ENCODE measurements at places on chromosomes 3 and 15.

GRCh38 chr3:124597273-124597672 lies 133.0 kb upstream of the UMPS start:
- DNase-seq = no peak

DNA sequence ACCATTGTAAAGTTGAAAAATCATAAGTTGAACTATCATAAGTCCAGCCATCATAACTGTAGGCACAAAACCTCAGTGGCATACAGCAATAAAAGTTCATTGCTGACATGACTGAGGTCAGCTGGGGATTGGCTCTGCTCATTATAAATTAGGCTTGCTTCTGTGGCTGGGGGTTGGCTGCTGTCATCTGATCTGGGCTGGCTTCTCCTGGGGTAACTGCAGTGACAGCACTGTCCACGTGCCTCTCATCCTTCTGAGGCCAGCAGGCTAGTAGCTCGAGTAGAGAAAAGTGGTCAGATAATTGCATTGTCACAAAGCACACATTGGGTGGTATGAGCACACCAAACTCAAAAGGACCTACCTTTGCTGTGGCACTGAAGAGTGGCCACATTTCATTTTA lies 31.3 kb downstream of the CMTM7 start:
- no peak for DNase-seq

DNA sequence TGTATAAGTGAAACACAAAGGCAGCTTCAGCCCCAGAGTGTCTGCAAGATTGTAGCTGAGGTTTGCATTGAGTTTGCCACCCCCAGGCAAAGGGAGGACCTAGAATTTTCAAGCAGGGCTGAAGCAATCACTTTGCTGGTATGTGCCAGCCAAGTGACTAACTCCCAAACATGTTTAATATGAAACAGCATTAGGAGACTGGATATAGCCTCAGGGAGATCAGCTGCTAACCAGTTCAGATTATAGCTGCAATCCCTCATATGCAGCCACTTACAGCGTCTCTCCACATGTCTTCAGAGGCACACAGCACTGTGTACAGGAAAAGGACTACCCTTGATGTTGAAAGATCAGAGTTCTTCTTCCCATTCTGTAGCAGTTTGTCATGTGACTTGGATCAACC lies 38.4 kb upstream of the PPP2R3A start:
- DNase-seq = no peak

GRCh38 chr3:40617084-40617483 lies 92.3 kb downstream of the ZNF621 start:
- DNase-seq = no peak

DNA sequence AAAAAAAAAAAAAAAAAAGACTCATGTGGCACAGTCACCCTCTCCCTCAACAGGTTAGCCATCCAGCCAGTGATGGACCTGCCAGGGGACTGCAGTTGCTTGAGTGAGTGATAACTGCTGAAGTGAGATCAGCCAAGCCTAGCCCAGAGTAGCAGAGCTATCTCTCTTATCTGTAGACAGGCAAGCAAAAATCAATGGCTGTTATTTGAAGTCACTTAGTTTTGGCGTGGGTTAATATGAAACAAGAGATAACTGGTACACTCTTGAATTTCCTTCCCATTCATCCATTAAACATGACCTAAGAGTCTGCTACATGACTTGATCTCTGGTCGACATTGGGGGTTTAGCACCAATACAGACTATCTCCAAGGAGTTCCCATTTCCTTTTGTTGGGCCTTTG lies 51.2 kb upstream of the TNIK start:
- DNase-seq = no peak

DNA sequence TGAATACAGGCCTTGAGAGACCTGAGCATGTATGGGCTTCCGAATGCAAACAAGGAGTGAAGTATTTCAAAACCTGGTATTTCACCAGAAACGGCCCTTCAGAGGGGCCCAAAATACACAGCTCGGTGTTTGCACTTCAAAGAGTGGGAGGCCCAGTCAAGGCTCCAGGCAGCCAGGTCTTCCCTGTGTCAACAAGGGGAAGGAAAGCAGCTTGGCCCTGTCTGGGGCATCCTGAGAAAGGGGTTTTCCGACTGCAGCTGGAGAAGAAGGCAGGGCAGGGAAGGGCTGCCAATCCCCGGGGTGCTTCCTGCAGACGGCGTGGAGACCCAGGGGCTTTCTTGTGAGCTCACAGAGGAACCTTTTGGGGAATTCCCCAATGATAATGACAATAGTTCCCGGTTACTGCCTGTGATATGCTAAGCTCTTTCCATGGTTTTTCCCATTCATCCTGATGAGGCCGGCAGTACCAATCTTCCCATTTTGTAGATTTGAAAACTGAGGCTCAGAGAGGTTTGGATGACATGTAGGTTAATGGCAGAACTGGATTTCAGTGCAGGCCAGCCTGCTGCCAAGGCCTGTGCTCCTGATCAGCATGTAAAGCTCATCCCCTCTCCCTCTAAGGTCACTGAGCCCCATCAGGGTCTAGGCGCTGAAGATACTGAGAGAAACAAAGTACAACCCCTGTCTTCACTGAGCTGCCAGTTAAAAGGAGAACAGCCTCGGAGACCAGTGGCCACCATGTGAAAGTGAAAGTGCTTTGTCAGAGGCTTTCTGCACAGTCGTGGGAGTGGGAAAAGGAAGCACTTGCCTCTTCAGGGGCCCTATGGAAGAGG lies 43.0 kb upstream of the TLE3 start:
- DNase-seq = no peak

DNA sequence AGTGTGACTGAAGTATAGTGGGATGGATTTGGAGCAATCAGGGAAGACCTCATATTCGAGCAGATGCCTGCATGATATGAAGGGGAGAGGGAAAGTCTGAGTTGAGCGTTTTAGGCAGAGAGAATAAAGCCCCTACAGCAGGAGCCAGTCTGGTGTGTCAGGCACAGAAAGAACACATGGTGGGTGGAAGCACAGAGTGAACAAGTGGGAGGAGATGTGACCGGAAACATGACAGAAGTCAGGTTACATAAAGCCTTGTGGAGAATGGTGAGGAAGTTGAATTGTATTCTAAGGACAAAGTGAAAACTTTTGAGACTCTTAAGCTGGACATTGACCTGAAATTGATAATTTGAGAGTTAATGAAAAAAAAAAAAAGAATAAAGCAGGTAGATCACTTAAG lies 541.0 kb downstream of the PLOD2 start:
- DNase-seq = no peak

GRCh38 chr15:65310431-65311137 lies 6.1 kb downstream of the RNU5B-1 start:
- DNase-seq = no peak

- no peak for DNase-seq
These were observed 518.4 kb downstream of the FOXP1 start for GRCh38 chr3:71064956-71065763.

DNA sequence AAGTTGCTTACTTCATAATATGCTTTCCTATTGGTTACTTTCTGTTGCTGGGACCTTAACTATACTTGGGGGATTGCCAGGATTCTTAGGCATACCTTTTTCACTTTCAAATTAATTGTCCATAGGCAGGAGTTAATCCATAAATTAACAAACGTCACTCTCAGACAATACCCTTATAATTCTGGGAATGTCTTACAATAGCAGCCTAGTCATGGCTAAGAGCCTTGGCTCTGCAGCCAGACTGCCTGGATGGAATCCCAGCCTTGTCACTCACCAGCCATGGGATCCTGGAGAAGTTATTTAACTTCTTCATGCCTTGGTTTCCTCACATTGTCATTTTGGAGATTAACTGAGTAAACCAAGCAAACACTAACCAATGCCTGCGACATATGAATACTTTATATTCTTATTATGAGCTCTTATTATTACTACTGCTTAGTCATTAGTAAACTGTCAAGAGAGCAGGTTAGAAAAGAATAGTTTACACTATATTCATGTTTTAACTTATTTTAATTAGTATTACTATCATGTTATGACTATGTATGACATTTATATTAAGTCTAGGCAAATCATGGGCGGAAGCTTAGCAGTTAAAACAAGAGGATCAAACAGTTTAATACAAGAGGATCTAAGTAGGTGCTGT lies 29.0 kb downstream of the GYG1 start:
- DNase-seq = no peak
